ENCODE measurements at places on chromosomes 2 and 18.

DNA sequence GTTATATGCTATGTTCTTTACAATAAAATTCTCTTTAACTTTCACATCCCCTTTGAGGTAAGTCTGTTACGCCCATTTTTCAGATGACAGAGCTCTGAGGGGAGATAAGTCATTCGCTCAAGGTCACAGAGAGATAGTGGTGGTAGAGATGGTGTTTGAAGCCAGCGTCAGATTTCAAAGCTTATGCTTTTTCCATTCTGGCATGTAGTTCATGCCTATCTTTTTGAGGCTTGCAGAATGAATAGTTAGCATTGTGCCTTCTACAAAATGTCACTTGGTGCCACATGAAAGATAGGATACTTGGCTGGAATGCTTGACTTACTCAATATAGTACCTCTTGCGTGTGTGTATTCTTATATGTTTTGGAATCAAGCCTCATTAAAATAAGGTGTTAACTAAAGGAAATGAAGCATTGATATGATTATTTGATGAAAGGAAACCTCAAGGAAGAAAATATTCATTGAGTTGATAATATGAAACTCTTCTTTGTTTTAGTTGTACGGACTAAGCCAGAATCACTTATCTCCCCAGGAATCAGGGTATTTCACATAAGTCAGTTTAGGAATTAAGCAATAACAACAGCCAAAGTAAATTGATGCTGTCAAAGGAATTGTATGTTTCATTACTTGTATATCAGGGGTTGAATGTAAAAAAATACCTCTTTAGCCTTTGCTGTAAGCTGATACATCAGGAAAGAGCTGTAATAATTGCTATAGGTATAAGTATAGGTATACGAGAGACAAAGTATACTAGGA is 15.5 kb downstream of the SPATS2L start:
- DNase-seq, result no peak

- DNase-seq, result no peak
Observed at GRCh38 chr18:9808295-9809241, 77.2 kb upstream of the TXNDC2 start.

DNA sequence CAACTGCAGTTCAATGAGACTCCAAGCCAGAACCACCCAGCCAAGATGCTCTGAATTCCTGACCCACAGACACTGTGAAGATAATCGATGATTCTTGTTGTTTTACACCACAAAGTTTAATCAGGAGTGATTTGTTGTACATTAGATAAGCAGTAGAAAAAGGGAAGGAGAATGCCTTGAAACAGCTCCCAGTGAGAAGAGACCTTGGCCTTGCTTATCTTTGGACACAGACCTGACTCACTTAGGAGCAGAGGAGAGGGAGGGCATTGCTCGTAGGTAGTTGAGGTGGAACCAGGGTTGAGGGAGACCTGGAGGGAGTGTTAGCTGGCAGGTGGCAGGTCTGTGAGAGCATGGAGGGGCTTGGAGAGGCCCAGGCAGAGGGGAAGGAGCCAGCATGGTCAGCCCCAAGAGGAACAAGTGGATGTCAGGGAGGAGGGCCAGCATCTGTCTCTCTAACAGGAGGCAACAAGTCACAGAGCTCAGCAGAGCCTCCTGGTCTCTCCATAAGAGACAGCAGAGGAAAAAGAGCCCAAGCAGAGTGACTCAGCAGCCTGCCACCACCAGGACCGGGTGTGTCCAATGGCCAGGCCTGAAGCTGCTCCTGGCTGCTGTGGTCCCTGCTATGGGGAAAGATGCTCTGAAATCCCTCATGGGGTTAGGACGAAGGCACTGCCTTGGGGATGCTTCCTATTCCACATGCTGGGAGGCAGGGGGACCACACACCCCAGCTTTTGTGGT is 161.6 kb upstream of the CAPN13 start:
- no peak for DNase-seq

- DNase-seq, result no peak
Observed at GRCh38 chr2:86281066-86281700, 56.2 kb downstream of the REEP1 start.

DNA sequence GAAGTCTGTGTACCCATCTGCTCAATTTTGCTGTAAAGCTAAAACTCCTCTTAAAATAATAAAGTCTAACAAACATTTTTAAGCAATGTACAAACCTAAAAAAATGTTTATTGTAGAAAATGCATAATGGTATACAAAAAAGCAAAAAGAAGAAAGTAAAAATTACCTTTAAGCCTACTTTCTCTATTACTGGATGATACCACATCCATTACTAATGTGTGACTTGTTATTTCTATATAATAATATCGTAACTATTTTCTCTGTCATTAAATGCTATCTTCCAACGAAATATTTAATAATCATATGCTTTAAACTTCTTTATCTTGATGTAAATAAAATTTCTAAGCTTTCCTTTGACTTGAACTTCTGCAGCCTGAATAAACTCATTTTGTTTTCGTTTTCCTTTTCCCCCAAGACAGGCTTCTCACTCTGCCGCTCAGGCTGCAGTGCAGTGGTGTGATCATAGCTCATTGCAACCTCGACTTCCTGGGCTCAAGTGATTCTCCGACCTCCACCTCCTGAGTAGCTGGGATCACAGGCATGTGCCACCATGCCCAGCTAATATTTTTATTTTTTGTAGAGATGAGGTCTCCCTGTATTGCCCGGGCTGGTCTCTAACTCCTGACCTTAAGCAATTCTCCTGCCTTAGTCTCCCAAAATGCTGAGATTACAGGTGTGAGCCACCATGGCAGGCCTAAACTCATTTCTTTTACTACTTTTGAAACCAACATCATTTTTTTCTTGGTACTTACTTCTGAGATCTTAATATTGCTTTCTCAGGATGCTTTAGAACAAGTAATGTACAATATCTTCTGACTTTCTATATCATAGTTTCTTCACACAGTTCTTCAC is 18.1 kb upstream of the DNAH7 start:
- DNase-seq, result no peak

GRCh38 chr2:10252224-10252623 is 50.5 kb upstream of the HPCAL1 start:
- no peak for DNase-seq

DNA sequence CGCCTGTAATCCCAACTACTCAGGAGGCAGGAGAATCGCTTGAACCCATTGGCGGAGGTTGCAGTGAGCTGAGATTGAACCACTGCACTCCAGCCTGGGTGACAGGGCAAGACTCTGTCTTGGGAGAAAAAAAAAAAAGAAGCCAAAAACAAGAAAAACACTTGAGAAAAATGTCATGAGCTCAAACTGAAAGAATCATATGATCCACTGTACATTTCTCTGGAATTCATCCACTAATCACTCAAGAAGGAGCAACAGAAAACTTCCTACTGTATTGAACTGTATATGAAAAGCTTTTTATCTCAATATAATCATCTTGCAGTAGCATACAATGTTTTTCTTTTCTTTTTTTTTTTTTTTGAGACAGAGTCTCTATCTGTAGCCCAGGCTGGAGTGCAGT is 40.4 kb downstream of the EPG5 start:
- no peak for DNase-seq

DNA sequence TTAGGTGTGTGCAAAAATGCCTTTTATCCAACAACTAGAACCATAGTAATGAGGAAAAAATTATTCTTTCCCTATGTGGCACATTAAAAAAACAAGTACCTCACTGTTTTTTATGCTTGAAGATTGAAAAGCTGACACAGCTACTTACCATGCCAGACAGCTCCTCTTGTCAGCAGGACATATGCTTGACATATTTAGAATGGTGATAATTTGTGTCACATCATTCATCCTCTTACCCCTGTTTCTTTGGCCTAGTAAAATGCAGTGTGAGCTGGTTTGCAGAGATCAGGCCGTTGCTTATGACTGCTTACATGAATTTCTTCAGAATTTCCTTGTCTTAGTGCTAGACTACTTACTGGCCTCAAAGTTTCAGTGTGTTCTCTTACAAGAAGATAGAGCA is 869.9 kb downstream of the LRP1B start:
- no peak for DNase-seq

- peak; percentile 15 for DNase-seq
Observed at GRCh38 chr2:229660951-229661350, 53.4 kb downstream of the DNER start.

DNA sequence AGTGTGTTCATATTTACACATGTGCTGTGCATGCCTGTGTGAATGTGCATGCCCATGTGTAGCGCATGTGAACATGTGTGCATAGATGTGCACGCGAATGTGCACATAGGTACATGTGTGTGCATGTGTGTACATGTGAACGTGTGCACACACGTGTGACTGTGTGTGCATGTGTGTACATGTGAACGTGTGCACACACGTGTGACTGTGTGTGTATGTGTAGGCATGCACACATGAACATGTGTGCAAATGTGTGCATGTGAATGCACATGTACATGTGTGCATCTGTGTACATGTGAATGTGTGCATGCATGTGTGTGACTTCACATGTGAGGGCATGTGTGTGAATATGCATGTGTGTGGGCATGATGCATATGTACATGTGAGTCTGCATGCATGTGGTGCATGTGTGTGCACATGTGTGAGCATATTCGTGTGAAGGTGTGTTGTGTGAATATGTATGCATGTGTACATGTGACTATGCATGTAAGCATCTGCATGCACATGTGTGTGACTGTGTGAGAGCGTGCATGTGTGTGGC is 122.4 kb downstream of the PTGR3 start:
- DNase-seq, result no peak

GRCh38 chr18:3036108-3036507 is 23.2 kb upstream of the LPIN2 start:
- no peak for DNase-seq

GRCh38 chr2:37226863-37227262 is 4.5 kb downstream of the CEBPZ start:
- no peak for DNase-seq

GRCh38 chr18:30106356-30106755 is 936.2 kb downstream of the DSC3 start:
- no peak for DNase-seq

DNA sequence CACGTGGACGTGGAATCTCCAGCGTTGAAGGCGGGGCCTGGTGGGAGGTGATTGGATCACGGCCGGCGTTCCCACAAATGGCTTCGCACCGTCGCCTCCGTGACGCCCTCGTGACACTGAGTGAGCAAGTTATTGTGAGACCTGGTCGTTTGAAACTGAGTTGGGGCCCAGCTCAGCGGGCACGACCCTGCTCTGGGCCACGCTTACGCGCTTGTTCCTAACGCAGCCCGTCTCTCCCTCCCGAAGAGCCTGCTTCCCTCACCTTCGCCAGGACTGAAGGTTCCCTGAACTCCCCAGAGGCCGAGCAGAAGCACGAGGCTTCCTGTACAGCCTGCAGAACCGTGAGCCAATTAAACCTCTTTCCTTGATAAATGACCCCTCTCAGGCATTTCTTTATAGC is 121.8 kb downstream of the RTP5 start:
- no peak for DNase-seq

GRCh38 chr2:218500501-218501060 is 67.6 kb downstream of the USP37 start:
- no peak for DNase-seq

GRCh38 chr18:58789876-58790240 is 74.8 kb upstream of the ZNF532 start:
- no peak for DNase-seq

DNA sequence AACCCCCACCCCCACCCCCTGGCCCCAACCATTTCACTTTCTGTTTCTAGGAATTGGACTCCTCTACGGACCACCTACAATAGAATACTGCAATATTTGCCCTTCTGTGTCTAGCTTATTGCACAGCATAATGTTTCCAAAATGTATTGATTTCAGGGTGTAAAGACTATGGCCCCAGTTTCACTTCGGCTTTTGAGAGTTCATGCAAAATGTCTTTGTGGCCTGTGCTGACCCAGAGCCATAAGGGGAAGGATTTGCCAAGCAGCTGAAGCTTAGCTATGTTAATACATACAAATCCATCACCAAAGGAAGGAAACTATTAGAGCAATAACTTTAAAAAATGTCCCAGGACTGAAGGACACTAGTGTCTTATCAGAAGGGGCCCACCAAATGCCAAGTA is 11.2 kb upstream of the ATP9B start:
- DNase-seq, result no peak

DNA sequence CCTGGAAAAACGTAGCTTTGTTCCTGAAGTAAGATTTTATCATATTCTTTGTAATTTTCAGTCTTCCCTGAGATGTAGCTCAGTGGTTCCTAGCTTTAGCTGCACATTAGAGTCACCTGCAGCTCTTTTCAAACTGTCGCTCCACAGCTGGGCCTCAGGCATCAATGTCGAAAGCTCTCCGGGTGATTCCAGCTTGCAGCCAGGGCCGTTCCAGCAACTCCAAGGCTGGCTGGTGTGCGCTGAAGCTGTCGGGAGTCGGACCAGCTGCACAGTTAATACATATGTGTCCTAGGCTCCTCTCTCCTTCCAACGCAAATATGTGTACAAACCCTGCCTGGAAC is 609 bp upstream of the ZNF2 start:
- no peak for DNase-seq

GRCh38 chr2:215579809-215580208 is 143.9 kb upstream of the FN1 start:
- DNase-seq, result no peak

DNA sequence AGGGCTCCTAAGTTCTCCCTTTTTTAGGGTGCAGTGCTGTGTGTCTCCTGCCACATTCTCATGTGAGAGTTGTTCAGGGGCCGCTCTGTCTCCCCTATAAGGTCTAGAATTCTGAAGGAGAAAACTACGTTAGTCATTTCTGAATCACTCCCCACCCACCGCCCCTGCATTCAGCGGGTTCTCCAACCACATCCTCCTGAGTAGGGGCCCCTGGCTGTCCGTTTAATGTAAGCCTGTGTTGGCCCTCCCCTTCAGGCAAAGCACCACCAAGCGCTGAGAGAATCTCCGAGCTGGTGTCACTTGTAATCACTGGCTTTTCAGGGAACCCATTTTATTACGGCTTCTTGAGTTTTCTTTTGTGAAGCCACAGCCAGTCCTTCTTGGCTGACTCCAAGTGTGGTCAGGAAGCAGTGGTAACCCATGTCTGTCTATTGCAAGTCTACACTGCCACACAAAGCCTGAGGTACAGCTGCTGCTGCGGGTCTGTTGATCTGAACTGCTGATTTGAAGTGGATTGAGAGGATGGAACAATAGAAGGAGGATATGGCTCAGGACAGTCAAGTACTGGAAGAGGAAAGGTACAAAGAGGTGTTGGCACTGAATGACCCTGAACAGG is 16.9 kb downstream of the LCT start:
- DNase-seq, result no peak

- DNase-seq, result no peak
Observed at GRCh38 chr2:127128445-127128904, 21.5 kb upstream of the BIN1 start.

DNA sequence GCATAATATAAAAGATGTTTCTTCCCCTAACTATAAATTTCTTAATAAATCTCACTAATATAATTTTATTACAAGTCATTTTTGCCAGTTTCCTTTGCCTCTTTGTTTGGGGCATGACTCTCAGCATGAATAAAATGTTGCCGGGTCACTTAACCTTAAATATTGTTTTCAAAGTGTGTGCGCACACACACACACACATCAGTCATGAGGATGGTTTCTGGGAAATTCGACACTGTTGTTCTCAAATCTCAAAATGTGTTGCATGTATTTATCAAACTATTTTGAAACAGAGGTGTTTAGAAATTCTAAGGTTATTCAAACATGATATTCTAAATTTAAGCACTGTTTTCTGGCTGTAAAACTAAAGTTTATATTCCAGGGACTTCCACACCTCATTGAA is 31.5 kb downstream of the FAP start:
- DNase-seq, result no peak

Measured in epithelial cell of proximal tubule (primary cell).